ENCODE measurements at places on chromosomes 1 and 21. TPM values are rescaled to one million over a fixed set of nuclear protein-coding genes. Genes with fewer than 3 reads are reported as not detected.

Gene LORICRIN
- total RNA-seq = not detected

Gene UHMK1
- total RNA-seq = 29.5 TPM

Gene OR2T2
- total RNA-seq = not detected

Gene RGS13
- not detected for total RNA-seq

Gene TSTD1
- 0.46 TPM for total RNA-seq

Gene OR2L2
- not detected for total RNA-seq

Gene PSEN2
- 26.3 TPM for total RNA-seq

Gene PSMB4
- total RNA-seq = 376 TPM

Gene RASSF5
- total RNA-seq = 1.6 TPM

Gene SLAMF9
- total RNA-seq = 0.41 TPM

Data from A549 treated with DMSO at 1 μM for 4 hours (cell line).